ENCODE measurements at places on chromosomes 16 and 17.

GRCh38 chr16:24936151-24936550 is 79.0 kb downstream of the ARHGAP17 start:
- no peak for DNase-seq

GRCh38 chr16:6949240-6949639 is 383.4 kb upstream of the RBFOX1 start:
- DNase-seq = no peak

DNA sequence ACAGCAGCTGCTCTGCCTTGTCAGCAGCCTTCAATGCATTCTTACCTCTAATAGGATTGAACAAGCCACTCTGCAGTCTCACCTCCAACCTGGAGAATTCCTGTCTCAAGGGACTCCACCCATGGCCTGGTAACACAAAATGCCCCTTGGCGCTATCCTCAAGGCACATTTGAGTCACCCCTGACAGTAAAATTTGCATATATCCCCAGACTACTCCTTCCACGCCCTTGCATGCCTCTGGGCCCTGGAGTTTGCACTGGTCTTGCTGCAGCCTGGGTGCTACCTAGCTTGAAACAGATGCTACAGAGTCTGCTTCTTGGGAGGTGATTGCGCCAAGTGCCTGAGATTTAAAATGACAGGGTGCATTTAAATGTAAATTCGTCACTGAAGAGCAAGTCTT is 391.4 kb upstream of the MAF start:
- DNase-seq = no peak

DNA sequence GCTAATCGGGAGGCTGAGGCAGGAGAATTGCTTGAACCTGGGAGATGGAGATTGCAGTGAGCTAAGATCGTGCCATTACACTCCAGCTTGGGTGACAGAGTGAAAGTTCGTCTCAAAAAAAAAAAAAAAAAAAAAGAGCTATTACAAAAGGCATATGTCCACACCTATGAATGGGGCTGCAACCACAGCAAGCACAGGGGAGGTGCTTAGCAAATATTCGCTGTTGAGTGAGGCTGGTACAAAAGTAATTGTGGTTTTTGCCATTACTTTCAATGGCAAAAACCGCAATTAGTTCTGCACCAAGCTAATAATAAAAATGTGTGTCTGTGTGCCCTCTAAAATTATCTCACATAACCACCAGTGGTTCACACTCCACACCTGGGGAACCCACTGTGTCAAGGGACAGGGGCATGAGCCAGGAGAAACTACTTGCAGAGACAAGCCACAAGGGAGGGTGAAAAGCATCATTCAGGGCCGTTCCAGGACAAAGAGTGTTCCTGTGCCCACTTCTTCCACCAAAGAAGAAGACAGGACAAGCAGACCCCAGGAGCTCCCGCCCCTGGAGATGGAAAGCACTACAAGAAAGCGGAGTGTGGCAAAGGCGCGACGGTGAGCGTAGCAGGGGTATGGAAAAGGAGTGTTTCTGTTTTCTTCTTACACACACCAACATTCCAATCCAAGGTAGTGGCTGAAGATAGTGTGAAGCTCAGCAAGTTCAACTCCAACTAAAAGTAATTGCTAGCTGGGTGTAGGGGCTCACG is 84.4 kb upstream of the CNEP1R1 start:
- DNase-seq = no peak

DNA sequence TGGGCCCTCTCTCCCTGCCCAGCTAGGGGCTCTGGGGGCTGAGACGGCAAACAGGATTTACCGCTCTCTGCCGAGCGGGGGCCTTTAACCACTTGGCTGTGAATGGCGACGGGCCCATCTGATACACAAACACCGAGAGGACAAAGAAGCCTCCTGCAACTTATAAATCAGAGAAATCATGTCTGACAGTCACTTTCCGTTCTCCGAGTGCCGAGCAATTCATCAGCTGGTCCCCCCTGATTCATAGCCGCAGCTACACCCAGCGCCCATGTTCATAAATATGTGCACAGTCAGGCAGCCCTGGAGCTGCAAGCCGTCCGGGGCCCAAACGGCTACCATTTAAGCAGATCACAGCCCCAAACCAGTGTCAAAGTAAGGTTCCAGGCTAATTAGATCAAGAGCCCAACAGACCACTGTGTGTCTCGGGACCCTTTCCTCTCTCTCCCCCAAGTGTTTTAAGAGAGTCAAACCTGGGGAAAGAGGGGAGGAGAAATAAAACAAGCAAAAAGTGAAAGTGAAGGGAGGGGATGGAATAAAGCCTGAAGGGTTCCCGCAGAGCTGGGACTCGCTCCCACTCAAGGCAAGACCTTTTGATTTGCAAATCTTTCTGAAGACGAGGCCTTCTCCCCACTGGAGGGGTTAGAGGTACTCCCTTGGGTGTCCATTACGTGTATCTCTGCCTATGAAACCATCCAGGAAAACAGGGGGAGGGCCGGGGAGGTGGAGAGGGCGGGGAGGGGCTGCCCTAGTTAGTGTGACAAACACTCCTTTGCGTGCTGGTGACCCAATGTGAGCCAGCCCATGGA is 154.7 kb downstream of the C16orf78 start:
- no peak for DNase-seq

- DNase-seq = no peak
These were observed 256.3 kb upstream of the ZFHX3 start for GRCh38 chr16:73304008-73304774.

GRCh38 chr17:13572581-13572980 is 29.1 kb downstream of the HS3ST3A1 start:
- no peak for DNase-seq

DNA sequence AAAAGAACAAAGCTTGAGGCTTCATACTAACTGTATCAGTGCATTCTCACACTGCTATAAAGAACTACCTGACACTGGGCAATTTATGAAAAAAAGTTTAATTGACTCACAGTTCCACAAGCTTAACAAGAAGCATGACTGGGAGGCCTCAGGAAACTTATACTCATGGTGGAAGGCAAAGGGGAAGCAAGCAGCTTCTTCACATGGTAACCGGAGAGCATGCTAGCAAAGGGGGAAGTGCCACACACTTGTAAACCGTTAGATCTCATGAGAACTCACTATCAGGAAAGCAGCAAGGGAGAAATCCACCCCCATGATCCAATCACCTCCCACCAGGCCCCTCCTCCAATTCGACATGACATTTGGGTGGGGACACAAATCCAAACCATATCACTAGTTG is 25.3 kb downstream of the CTRB2 start:
- DNase-seq = no peak

DNA sequence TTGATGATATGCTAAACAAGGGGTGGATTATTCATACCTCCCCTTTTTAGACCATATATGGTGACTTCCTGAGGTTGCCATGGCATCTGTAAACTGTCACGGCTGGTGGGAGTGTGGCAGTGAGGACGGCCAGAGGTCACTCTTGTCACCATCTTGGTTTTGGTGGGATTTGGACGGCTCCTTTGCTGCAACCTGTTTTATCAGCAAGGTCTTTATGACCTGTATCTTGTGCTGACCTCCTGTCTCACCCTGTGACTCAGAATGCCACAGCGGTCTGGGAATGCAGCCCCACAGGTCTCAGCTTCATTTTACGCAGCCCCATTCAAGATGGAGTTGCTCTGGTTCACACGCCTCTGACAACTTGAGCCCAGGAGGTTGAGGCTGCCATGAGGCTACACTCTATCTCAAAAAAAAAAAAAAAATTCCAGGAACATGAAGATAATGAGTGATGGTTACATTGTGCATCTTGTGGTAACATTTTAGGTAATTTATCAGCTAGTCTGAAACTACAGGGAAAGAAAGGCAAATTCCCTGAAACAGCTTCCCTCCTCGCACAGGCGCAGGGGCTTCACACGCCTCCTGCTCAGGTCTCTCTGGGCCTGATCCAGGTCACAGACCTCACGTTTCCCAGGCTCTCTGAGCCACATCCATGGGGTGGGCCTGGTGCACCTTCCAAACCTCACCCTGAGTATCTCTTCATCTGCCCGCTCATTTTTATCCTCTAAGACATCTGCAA is 15.3 kb upstream of the UBE2I start:
- no peak for DNase-seq

DNA sequence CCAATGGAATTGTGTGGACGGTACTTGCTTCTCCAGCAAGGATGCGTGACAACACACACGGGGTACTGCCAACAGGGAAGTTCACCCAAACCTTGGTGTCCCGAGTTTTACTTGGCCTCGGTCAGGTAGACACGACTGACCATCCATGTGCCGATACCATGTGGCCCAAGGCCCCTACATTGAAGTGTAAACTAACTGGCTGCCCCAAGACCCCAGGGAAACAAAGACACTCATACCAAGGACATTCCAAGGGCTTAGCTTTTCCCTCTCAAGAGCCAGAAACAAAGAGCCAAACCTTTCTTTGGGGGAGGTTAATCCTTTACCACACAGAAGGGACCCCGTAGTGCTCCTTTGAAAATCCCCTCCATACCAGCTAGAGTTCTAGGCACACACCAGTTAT is 215.9 kb upstream of the TNRC6C start:
- no peak for DNase-seq

GRCh38 chr16:20660325-20660724 is 37.2 kb downstream of the ACSM1 start:
- no peak for DNase-seq

DNA sequence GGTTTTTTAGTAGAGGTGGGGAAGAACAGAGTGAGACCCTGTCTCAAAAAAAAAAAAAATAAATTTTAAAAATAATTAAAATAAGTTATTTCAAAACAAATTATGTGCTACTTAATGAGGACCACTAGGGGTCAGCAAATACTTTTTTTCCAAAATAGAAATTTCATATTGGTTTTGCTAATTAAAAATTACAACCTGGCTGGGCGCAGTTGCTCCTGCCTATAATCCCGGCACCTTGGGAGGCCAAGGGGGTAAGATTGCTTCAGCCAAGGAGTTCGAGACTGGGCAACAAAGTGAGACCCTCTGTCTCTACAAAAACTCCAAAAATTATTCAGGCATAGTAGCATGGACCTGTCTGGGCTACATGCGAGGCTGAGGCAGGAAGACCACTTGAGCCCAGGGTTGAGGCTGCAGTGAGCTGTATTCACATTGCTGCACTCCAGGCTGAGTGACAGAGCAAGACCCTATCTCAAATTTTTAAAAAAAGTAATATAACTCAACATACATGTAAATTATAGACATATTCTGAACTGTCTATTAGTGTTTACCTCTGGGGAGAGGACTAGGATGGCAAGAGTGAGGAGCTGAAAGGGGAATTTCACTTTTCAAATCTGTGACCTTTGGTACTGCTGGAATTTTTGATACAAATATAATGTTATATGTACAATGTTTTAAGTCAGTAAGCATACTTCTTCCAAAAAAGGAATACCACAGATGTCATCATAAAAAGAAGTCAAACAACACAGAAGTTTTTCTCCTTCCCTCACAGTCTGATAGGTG is 8.1 kb downstream of the MEIOB start:
- DNase-seq = no peak

- DNase-seq = no peak
These were observed 30.8 kb upstream of the GAA start for GRCh38 chr17:80070375-80071115.

DNA sequence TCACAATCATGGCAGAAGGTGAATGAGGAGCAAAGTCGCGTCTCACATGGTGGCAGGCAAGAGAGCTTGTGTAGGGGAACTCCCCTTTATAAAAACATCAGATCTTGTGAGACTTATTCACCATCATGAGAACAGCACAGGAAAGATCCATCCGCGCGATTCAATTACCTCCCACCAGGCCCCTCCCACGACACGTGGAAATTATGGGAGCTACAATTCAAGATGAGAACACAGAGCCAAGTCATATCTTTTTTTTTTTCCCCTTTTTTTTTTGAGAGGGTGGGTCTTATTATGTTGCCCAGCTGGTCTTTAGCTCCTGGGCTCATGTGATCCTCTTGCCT is 60.0 kb downstream of the RPTOR start:
- DNase-seq = no peak

- DNase-seq = no peak
These were observed 858 bp downstream of the SKAP1 start for GRCh38 chr17:48429156-48429555.

DNA sequence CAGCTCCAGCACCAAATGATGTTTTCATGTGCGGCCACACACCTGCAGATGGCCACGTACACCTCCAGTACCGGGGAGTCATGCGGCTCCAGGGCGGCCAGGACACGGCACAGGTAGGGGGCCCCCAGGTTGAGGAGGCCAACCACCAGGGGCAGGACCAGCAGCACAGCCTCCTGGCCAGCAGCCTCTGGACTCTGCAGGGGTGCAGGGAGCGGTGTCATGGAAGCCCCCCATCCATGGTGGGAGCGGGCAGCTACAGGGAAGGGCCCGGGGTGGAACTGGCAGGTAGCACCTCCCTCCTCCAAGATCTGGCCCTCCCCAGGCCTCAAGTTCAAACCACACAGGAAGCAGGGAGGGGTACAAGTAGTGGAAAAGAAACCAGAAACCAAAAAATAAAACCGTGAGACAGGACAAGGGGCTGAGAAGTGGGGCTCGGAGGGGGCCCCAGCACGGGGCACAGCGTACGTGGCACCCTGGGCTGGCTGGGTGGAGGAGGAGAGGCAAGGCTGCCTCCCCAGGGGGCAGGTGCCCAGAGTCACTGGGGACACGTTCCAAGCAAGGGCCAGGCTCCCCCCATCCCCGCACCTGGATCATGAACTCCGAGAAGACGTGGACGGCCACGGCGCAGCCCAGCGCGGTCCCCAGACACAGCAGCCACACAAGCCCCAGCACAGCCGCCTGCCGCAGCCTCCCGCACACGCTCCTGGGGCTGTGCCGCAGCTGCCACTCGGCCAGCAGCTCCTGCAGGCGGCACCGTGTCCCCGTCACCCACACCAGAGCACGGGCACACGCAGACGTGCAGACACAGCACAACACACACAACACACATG is 7.4 kb downstream of the TMC6 start:
- no peak for DNase-seq

DNA sequence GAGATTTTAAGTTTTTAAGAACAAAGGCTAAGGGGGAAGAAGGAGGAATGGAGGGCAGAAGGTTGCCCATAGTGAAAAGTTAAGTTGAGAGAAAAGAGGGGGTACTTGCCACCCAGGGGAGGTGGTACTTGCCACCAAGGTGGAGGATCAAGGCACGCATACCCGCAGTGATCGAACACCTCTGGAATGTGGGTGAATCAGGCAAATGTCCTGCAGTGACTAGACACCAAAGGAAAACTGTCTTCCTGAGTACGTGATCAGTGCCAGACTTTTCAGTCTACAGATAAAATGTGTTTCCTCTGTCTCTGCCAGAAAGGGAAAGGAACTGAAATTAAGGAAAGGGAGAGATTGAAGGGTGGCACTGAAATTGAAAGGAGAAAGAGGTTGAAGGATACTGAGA is 2285.3 kb downstream of the TP53TG3F start:
- DNase-seq = peak; percentile 59

All from keratinocyte (primary cell).